ENCODE measurements at places on chromosomes 11 and 22.

GRCh38 chr11:128764424-128765095 is 70.7 kb downstream of the FLI1 start:
- DNase-seq: peak; percentile 85

DNA sequence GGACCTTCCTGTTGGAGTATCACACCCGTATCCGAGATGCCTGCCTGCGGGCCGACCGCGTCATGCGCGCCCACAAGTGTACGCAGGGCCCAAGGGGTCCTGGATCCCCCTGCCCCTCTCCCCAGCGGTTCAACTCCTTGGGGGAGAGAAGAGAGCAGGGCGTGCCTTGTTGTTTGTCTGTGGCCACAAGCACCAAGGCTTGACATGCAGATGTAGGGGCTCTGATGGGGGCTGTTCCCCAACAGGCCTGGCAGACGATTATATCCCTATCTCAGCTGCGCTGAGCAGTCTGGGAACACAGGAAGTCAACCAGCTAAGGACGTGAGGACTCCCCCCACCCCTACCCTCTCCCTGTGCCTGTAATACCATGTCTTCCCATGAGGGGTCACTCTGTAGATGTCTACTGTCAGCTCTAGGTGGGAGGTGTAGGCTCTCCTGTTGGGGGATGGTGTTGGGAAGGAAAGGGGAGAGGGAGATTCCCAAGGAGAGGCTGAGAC is 6.8 kb downstream of the CFL1 start:
- no peak for DNase-seq

DNA sequence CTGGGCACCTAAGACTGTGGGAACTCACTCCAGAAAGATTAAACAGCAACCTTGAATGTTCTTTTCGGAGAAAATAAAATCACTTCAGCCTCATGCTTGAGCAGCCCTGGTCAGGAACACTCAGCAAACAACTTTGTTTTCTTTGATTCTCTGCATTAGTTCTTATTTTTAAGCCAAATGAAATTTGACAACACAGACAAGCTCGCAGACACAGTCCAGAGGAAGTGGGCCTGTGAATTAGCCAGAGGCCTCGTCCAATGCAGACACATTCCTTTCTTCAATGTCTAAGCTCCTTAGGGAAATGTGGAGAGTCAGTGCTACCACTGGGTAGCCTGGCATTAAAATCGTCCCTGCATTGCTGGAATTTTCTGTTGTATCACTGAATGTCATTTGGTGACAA is 62.9 kb upstream of the CSNK2A3 start:
- DNase-seq: no peak

GRCh38 chr22:33793475-33793874 is 126.8 kb downstream of the LARGE1 start:
- no peak for DNase-seq

Measured in NCI-H345 (cell line).